ENCODE measurements at places on chromosomes 16 and 17.

DNA sequence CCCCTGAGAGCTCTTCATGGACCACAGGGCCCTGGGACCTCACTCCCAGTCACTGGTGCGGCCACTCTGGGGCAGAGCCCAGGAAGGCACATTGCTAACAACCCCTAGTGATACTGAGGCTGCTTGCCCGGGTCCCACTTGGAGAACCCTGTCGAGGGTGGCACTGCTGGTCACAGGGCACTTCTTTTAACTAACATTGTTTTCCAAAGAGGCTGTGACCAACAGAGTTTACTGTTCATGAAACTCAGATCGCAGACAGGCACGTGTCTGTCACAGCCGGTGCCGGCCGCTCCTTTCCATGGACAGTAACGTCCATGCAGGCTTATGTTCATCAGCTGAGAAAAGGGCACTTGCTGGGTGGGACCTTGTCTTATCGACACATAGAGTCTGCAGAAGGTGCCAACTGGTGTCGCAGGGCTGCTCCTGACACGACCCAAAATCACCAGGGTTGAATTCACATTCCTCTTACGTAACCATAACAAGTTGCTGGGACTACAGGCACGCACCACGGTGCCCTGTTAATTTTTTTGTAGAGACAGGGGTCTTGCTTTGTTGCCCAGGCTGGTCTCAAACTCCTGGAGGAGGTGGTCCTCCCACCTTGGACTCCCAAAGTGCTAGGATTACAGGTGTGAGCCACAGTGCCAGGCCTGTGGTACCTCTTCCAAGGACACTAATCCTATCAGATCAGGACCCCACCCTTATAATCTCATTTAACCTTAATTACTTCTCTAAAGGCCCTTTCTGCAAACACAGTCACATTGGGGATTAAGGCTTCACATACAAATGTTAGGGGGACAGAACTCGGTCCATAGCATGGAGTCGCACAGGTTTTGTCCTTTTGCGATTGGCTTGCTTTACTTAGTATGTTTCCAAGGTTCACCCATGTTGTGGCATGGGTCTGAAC lies 1.2 kb upstream of the ZC3H18 start:
- DNase-seq, result no peak

- DNase-seq, result no peak
Measured at GRCh38 chr17:44007346-44008204, 3.2 kb downstream of the NAGS start.

DNA sequence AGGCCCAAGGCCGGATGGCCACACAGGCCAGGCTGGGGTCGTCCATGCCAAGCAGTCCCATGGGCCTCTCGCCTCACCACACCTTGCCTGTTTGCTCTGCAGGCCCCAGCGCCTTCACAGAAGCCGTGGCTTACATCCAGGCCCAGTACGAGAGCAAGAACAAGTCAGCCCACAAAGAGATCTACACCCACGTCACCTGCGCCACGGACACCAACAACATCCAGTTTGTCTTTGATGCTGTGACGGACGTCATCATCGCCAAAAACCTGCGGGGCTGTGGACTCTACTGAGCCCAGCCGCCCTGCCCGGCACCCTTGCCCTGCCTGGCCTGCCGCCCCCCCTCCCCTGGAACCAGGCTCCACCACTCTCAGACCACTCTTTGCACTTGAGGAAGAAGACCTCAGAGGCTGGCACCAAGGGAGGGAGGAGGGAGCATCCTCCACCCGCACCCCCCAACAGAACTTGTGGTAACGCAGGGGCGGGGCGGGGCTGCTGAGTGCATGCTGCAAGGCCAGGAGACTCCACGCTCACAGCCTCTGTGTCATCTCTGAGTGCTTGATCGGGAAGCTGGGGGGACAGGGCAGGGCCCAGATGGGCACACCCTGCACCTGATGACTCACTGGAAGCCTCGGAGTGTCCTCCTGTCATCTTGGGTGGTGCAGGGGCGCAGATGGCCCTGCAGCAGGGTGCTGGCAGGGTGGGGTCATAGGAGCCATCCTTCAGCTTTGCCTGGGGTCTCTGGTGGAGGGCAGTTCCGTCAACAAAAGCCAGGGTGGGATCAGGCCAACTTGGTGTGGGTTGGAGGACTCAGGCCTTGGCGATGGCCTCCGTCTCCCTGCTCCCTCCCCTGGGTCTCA lies 81.5 kb downstream of the AMFR start:
- no peak for DNase-seq

DNA sequence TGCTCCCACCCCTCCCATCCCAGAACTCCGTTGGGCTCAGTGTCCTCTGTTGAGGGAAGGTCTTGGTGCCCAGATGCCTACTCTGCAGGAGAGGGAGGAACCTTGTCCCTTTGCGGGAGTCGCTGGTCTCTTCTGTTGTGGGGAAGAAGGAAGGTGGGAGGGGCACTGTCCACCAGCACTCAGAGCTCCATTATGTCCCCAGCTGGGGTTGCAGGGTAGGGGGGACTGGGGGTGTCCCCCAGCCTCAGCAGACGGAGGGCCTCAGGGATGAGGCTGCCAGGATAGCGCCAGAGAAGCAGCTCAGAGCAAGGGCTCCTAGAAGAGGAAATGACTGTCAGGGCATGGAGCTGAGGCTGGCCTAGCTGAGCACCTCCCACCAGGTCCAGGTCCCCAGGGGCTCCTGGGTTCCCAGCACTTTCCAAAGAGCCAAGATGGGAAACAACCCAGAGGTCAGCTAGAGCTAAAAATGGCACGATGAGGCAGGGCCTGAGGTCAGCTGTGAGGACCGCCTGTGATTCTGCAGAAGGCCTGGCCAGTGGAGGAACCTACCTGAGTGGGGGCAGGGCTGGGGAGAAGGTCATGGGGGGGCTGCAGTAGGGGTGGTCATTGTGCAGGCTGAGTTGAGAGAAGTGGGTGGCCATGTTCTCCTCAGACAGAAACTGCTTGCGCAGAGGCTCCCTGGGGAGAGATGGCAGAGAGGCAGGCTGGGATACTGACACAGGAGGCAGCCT lies 893 bp downstream of the HCFC1R1 start:
- DNase-seq, result no peak

- no peak for DNase-seq
Measured at GRCh38 chr16:3266873-3267537, 10.6 kb upstream of the MEFV start.

DNA sequence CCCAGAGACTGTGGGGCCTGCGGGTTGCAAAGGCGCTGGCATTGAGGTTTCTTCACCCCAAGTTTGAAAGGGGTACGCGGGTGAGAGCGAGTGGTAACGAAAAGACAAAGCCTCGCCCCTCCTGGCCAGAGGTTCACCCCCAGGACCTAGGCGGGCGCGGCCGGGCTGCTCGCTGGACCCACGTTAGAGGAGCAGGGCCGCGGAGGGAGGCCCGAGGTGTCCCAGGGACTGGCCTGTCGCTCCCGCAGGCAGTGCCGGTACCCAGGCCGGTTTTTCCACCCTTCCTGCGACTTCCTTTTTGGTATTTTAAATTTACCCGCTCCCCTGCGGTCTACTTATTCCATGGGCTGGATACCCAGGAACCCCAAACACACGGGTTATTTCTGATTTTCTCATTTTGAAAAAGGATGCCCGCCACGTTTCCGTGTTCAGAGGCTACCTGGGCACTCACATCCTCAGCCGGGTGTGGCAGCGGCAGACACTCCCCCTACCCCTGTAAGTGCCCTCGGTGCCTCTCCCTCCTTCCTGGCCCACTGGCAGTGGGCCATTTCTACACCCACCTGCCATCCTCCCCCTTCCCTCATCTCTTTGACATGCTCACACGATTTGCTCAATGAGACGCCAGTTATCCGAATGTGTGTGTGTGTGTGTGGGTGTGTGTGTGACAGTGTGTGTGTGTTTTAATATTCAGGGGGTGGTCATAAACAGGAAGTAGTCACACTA lies 1.6 kb upstream of the FOXL1 start:
- DNase-seq, result no peak

- no peak for DNase-seq
Measured at GRCh38 chr16:13171313-13171712, 269.9 kb downstream of the SHISA9 start.

GRCh38 chr17:42678951-42679491 lies 2.2 kb upstream of the PLEKHH3 start:
- DNase-seq, result no peak

DNA sequence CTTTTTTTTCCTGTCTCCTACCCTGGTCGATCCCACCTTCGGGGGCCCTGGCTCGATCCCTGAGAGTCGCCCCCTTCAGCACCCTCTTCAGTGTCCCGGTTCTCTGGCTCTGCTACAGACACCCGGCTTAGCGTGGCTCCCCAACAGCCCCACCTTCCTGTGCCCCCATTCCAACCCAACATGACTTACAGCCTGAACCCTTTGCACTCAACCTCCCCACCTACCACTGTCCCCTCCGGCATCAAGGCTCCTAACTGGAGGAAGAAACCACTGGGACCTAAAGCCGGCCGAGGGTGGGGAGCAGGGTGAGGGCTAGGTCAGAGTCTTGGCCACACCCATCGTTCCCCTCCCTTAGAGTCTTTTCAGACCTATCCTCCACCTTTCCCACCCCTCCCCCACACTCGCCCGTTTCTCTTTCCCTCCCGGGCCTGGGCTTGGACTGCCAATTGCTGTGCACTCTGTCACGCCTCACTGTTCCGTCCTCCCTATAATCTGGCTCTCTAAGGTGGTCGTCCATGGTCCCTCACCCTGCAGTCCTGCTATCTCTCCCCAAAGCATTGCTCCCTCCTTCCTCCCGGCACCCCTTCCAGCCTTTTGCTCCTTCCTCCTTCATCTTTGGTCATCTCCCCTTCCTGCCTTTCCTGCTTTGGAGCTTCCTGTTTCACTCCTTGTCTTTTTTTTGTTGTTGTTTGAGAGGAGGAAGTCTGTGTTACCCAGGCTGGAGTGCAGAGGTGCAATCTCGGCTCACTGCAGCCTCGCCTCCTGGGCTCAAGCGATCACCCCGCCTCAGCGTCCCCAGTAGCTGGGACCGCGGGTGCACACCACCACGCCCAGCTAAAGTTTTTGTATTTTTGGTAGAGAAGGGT lies 890 bp upstream of the CLDN7 start:
- DNase-seq, result no peak

DNA sequence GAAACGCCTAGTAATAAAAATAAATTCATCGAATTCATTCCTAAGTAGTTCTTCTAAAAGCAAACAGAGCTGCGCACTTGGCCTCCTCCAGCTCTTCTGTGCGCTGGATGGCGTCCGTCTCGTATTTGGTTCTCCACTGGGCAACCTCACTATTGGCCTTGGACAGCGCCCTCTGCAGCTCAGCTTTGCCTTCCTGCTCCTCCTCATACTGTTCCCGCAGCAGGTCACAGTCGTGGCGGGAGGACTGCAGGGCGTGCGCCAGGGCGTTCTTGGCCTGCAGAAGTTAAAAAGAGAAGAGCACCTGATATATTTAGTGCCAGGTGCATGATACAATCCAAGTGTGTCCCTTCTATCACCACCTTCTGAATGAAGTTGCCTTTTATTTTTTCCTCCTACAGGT lies 21.8 kb downstream of the MYH3 start:
- DNase-seq, result no peak
